CD4-positive, alpha-beta memory T cell (primary cell): ENCODE measurements at places on chromosomes 5 and 9. TPM values are rescaled to one million over a fixed set of nuclear protein-coding genes. Genes with fewer than 3 reads are reported as not detected.

GRCh38 chr5:139660105-139660922 is 12.2 kb downstream of the CXXC5 start:
- no peak for DNase-seq
- H3K36me3 ChIP-seq: no peaks in the 10 kb centered on the region
- no peaks in the 10 kb centered on the region for H3K27me3 ChIP-seq
- H3K4me1 ChIP-seq: no peaks in the 10 kb centered on the region
- no peak overlapping the region for H3K27ac ChIP-seq

DNA sequence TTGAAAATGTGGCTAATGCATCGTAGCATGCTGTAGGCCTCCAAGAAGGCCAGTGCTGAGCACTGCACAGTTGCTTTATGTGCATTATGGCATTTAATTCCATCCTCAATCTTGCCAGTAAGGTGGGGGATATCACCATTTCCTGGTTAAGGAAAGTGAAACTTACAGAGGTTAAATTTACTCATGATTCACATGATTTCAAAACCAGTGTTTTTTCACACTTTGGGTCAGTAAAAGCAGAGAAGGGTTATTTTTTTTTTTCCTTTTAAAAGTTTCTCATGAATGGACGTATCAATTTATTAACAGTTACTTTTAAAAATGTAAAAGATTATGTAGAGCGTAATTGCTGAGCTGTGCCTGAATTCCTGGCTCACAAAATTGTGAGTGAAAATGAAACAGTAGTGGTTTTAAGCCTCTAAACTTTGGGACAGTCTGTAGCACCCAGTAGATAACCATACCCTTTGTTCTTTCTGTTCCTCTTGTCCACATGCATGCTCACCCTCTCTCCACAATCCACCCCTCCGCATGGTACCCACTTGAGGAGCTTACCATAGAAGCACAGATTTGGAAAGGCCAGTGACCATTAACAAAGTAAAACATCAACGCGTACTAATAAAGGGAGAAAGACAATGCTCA is 21.2 kb downstream of the MAST4 start:
- H3K27me3 ChIP-seq: no peaks in the 10 kb centered on the region
- no peak overlapping the region for H3K27ac ChIP-seq
- H3K4me1 ChIP-seq: no peaks in the 10 kb centered on the region
- H3K36me3 ChIP-seq: no peaks in the 10 kb centered on the region
- DNase-seq: no peak
- no peak overlapping the region for H3K4me3 ChIP-seq

DNA sequence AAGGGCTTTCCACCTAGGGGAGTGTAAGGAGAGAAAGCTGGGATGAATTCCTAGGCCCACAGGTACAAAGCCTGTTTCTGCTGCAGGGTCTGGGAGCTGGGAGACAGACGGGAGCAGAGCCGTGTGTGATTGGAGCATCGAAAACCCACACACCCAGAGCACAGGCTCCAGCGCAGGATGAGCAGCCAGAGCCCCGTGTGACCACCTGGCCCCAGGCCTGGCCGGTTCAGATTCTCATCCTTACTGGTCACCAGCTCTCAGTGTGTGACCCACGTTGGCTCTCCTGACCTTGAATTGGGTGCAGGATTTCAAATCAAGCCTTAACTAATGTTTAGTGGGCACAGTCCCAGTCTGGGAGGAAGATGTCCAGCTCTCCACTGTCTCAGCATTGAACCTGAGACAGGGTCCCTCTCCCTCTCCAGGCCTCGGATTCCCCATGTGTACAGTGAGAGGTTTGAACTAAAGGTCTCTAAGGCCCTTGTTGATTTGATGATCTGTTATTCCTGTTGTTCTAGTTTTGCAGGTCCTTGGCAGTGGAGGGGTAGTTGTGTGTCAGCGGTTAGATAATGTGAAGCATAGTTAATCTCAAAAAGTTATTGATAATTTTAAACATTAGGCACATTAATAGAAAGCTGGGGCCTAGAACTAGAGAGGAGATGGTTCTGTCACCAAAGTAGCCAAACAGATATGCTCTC is 50.1 kb downstream of the PPARGC1B start:
- H3K4me3 ChIP-seq: no peak overlapping the region
- no peaks in the 10 kb centered on the region for H3K27me3 ChIP-seq
- no peak overlapping the region for H3K27ac ChIP-seq
- no peaks in the 10 kb centered on the region for H3K36me3 ChIP-seq

Gene SNAPC4
- total RNA-seq: 15.4 TPM

Gene GGTA1
- total RNA-seq: not detected

DNA sequence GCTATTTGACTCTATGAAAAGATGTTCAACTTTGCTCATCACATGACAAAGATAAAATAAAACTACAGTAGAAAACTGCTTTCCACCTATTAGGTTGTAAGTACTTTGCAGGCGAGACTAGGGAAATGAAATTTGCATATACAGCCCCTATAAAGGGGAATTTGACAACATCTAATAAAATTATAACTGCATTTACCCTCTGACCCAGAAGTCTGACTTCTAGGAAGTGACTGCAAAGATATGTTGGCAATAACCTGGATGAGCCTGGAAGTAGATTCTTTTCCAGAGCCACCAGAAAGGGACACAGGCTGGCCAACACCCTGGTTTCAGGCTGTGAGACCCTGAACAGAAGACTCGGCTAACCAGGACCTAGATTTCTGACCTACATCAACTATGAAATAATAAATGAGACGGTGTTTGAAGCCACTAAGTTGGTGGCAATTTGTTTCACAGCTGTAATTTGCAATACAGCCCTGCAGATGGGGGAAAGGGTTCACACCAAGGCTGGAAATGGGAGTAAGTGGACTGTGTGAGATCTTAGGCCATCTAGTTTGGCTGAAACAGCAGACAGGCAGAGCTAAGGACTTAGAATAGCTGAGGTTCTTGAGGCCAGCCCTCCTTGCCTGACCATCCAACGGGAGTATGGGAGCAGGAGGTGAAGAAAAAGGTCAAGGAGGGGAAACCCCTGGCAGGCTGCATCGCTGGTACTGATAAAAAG is 106.6 kb downstream of the SIL1 start:
- DNase-seq: no peak
- H3K27ac ChIP-seq: no peak overlapping the region
- H3K4me1 ChIP-seq: no peaks in the 10 kb centered on the region
- H3K27me3 ChIP-seq: no peaks in the 10 kb centered on the region

DNA sequence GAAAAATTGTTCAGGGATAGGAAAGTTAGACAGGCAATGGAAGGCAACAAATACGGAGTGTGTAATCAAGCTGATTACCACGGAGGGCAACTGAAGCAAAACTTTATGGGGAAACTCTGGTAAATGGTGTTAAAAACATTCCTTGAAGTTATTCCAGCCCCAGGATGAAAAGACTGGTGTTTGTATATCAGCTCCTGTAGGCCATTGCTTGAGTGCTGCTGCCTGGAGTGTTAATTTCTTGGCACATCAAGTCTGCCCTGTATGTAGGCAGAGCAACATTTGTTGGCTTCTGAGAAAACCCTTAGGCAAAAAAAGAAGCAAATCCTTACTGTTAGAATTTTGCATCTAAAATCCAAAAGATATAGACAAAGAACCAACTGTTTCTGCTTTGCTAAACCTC is 686.5 kb upstream of the ACO1 start:
- H3K4me3 ChIP-seq: no peak overlapping the region
- H3K4me1 ChIP-seq: peaks cover 5% of the 10 kb centered on the region
- DNase-seq: no peak
- H3K27ac ChIP-seq: no peak overlapping the region
- H3K36me3 ChIP-seq: no peaks in the 10 kb centered on the region

GRCh38 chr9:134213881-134214341 is 49.5 kb upstream of the RNU6ATAC start:
- DNase-seq: no peak
- H3K36me3 ChIP-seq: no peaks in the 10 kb centered on the region
- H3K27ac ChIP-seq: no peak overlapping the region
- H3K4me1 ChIP-seq: no peaks in the 10 kb centered on the region
- H3K27me3 ChIP-seq: no peaks in the 10 kb centered on the region
- no peak overlapping the region for H3K4me3 ChIP-seq

Gene DRD1
- not detected for total RNA-seq

Gene CCL28
- 14.6 TPM for total RNA-seq

- no peaks in the 10 kb centered on the region for H3K4me1 ChIP-seq
- DNase-seq: no peak
- H3K4me3 ChIP-seq: no peak overlapping the region
- H3K27ac ChIP-seq: no peak overlapping the region
- H3K36me3 ChIP-seq: no peaks in the 10 kb centered on the region
- H3K27me3 ChIP-seq: no peaks in the 10 kb centered on the region
These were observed 118.1 kb upstream of the SMIM23 start for GRCh38 chr5:171667341-171668096.

- H3K4me1 ChIP-seq: no peaks in the 10 kb centered on the region
- no peaks in the 10 kb centered on the region for H3K27me3 ChIP-seq
- no peak for DNase-seq
- no peaks in the 10 kb centered on the region for H3K36me3 ChIP-seq
These were observed 95.2 kb downstream of the DEPDC1B start for GRCh38 chr5:60604771-60605170.

DNA sequence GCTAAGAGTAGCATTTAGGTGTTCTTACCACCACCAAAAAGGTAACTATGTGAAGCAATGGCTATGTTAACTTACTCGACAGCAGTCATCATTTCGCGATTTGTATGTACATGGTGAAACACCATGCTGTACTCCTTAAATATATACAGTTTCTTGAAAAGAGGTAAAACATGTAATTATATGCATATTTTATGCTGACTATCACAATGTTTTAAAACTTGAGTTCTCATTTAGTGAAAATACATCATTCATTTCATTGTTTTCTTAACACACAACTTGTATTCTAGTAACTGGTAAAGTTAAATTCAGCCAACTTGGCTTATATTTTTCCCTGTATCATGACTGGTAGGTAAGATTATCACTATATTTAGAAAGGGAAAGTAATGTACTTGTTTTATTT is 189.9 kb downstream of the ADCY2 start:
- H3K4me3 ChIP-seq: no peak overlapping the region
- no peak for DNase-seq
- no peaks in the 10 kb centered on the region for H3K36me3 ChIP-seq

- H3K4me3 ChIP-seq: no peak overlapping the region
- no peaks in the 10 kb centered on the region for H3K27me3 ChIP-seq
- H3K4me1 ChIP-seq: no peaks in the 10 kb centered on the region
- no peak for DNase-seq
- no peaks in the 10 kb centered on the region for H3K36me3 ChIP-seq
- no peak overlapping the region for H3K27ac ChIP-seq
These were observed 53.2 kb upstream of the UBAC1 start for GRCh38 chr9:136014147-136014923.

- H3K36me3 ChIP-seq: peaks cover 6% of the 10 kb centered on the region
- no peak overlapping the region for H3K4me3 ChIP-seq
- H3K27me3 ChIP-seq: no peaks in the 10 kb centered on the region
- DNase-seq: no peak
These were observed 28.8 kb downstream of the LPCAT1 start for GRCh38 chr5:1494780-1495524.

GRCh38 chr5:160460377-160461049 is 38.9 kb downstream of the PTTG1 start:
- no peak for DNase-seq
- H3K27ac ChIP-seq: no peak overlapping the region
- H3K4me3 ChIP-seq: no peak overlapping the region
- peaks cover 12% of the 10 kb centered on the region for H3K4me1 ChIP-seq
- H3K27me3 ChIP-seq: no peaks in the 10 kb centered on the region

DNA sequence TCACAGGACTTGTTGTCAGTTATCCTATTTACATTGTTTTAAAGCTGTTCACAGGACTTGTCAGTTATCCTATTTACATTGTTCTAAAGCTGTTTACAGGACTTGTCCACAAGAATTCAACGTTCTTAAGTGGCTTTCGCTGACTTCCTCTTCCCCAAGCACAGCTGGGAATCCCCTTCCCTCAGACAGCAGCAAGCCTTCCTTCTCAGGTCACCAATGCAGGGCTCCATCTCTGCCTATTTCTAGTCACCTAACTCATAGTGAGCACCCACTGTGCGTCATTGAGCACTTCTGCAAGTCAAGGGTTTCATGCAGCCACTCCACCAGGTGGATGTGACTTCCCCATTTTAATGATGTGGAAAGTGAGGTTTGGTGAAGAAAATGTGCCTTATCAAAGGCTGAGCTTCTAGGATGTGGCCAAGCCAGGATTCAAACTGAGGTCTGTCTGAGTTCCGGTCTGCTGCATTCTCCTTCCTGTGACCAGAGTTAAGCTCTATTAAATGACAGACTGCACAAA is 109.8 kb upstream of the ZNF462 start:
- no peaks in the 10 kb centered on the region for H3K27me3 ChIP-seq
- no peak overlapping the region for H3K4me3 ChIP-seq
- H3K27ac ChIP-seq: no peak overlapping the region
- no peaks in the 10 kb centered on the region for H3K36me3 ChIP-seq

Gene WWC1
- 2.0 TPM for total RNA-seq

GRCh38 chr5:150172556-150172955 is 6.0 kb downstream of the CDX1 start:
- no peaks in the 10 kb centered on the region for H3K4me1 ChIP-seq
- H3K36me3 ChIP-seq: no peaks in the 10 kb centered on the region
- no peak for DNase-seq

- H3K36me3 ChIP-seq: no peaks in the 10 kb centered on the region
- H3K27ac ChIP-seq: no peak overlapping the region
- no peak for DNase-seq
- no peak overlapping the region for H3K4me3 ChIP-seq
- no peaks in the 10 kb centered on the region for H3K4me1 ChIP-seq
These were observed 21.5 kb downstream of the SPINK5 start for GRCh38 chr5:148085310-148085709.

GRCh38 chr5:132368186-132368585 is 1.3 kb upstream of the SLC22A5 start:
- H3K4me1 ChIP-seq: peaks cover 31% of the 10 kb centered on the region
- H3K27me3 ChIP-seq: no peaks in the 10 kb centered on the region
- DNase-seq: no peak
- H3K36me3 ChIP-seq: no peaks in the 10 kb centered on the region
- H3K27ac ChIP-seq: no peak overlapping the region
